Islet precursor cell (in vitro differentiated cells): ENCODE measurements at places on chromosomes 13 and 19.

- DNase-seq = peak; percentile 81
Measured at GRCh38 chr19:47280183-47280797, 5.6 kb downstream of the INAFM1 start.

DNA sequence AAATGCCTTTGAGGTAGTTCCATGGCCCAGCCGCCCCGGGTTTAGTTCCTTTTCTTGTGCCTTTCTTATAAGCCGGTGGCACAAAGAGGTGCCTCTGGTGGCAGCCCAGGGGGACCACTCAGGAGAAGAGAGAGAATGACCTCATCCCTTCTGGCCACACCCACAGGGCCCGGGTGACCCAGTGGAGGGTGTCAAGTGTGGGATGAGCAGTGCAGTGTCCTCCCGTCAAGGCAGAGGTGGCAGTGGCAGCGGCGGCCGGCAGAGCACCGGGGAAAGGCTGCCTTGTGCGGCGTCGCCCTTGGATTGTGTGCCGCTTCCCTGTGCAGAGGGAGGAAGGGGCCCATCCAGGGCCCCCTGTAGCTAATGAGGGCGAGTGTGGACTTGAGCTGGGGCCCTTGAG lies 47.9 kb downstream of the KDM4B start:
- DNase-seq = peak; percentile 50

- no peak for DNase-seq
Measured at GRCh38 chr13:89923736-89924135, 1423.8 kb upstream of the MIR17HG start.

- DNase-seq = no peak
Measured at GRCh38 chr13:30143666-30144400, 163.5 kb downstream of the KATNAL1 start.

- no peak for DNase-seq
Measured at GRCh38 chr19:33507021-33507956, 14.3 kb downstream of the PEPD start.

- DNase-seq = no peak
Measured at GRCh38 chr13:109357751-109358471, 428.5 kb downstream of the IRS2 start.
